GM12864 (cell line): ENCODE measurements at places on chromosomes 6 and 20.
A peak's percentile ranks its signal among the peaks of the same experiment; 100 is the strongest.

- DNase-seq, result no peak
Measured at GRCh38 chr20:56437196-56437960, 25.3 kb downstream of the CASS4 start.

- DNase-seq, result no peak
Measured at GRCh38 chr6:44561060-44561623, 173.6 kb downstream of the CDC5L start.

DNA sequence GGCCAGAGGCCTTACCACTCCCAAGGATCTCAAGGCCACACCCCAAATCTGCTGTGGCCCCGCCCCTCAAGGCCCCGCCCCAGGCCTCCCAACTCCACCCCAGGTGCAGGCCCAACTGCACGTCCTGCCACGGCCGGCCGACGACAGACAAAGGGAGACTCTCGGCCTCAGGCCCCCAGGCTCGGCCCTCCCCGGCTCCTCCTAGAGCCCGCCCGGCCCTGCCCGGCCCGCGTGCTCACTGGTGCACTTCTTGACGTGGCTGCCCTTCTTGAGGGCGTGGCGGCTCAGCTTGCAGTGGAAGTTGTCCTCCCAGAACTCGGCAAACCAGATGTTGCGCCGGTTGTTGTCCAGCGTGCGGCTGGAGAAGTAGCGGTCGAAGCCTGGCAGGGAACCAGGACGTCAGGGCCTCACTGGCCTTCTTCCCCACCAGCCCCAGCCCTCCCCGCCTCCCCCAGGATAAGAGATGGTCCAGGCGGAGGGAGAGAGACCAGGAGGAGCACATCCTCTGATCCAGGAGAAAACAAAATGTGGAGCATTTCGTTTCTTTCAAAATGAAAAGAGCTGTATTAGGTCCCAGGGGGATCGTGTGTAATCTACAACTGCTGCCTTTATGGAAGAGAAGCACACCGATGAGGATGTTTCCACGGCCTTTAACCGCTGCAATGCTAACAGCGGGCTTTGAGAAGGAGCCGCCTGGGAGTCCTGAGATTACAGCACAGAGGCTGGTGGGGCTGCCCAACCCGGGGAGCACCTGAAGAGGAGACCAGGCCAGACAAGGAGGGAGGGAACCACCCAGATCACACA is 89.4 kb downstream of the GRM4 start:
- DNase-seq, result no peak

DNA sequence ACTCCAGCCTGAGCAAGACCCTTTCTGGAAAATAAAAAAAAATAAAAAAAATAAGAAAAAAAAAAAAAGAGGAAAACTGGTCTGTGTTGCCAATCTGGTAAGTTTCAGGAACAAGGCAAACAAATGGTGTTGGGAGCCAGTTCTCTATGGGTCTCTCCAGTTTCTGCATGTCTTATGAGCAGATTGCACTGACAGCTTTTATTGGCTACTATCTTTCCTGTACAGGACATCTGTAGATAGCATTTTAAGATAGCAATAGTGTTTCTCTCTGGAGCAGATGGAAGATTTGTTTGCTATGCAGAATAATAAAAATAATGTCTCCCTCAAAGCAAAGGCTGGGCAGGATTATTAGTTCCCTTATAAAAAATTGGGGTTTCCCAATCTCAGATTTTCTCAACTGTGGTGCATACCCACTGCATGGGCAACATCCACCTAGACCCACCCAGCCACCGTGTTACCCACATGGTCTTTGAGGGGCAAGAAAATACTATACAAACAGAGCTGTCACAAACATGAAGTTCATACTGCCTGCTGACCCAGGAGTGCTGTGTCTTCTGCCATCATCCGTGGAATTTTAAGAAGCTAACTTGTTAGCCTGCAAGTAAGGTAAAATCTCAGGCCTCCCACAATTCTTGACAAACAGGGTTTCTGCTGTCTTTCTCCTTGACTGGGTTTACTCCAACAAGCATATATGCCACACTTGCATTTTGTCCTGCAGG is 9.5 kb downstream of the GMDS start:
- no peak for DNase-seq

- DNase-seq, result no peak
Measured at GRCh38 chr20:39894067-39894466, 795.0 kb downstream of the MAFB start.

DNA sequence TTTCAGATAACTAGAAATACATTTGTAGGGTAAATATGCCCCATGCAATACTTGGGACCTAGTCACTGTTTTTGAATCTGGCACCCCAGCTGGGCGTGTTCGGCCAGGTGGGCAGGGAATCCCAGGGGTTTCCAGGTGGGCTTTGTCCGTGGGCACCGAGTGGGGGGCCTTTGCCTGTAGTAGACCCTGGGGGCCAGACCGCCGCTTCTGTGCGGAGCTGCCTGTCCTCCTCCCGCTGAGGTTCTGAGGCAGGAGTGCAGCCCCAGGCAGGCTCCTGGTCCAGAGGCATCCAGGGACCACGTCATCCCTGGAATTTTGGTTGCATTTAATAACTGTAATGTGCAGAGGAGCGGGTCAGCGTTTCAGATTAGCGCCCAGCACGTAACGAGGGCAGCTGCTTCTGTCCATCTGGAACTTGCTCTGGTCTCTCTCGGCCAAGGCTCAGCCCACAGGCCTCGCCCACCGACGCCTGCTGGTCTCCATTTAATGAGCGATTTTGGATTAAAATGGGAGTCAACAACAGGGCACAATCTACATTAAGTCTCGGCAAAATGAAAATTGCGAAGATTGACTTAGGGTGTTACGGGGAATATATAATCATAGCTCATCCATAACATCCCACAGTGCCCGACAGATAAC is 12.8 kb downstream of the BHLHE23 start:
- no peak for DNase-seq

- DNase-seq, result no peak
Measured at GRCh38 chr20:5033566-5033965, 32.3 kb upstream of the SLC23A2 start.

GRCh38 chr6:2412731-2413130 is 167.3 kb upstream of the GMDS start:
- DNase-seq, result no peak

GRCh38 chr6:25735261-25735660 is 19.3 kb upstream of the SLC17A4 start:
- DNase-seq, result no peak

GRCh38 chr20:24954566-24954965 is 5.5 kb downstream of the CST7 start:
- DNase-seq, result no peak

DNA sequence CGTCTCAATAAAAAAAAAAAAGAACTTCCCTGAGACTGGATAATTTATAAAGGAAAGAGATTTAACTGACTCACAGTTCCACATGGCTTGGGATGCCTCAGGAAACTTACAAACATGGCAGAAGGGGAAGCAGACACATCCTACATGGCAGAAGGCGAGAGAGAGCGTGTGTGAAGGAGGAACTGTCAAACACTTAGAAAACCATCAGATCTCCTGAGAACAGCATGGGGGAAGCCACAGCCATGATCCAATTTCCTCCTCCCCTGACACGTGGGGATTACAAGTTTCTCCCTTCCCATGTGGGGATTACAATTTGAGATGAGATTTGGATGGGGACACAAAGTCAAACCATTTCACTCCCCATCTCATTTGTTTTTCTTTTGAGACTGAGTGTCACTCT is 46.6 kb upstream of the TFAP2C start:
- DNase-seq, result no peak

GRCh38 chr6:138349891-138350290 is 27.8 kb upstream of the SMIM28 start:
- DNase-seq, result no peak

DNA sequence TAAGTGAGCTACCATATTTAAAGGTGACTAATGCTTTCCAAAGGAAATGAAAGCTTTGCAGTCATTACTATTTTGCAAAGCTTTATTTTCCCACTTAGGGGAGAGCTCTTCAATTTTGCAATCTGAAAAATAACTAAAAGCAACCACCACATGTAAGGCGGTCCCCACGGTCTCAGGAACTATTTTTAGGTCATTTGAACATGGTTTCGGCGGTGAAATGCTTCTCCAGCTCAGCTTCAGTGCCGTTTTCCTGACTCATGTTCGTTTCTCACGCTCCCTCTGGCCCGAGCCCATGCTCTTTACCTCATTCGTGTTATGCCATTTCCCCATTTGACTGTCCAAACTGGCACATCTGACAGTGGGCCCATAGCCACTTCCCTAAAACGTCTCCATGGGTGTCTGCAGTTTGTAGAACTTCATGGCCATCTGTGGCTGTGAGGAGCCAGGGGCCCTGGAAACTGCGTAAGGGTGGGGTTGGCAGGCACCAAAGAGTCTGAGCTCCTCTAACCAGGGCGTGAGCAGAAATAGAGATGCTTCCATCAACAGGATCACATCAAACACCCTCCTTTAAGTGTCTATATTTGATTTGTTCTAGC is 46.5 kb downstream of the ADTRP start:
- DNase-seq, result peak; percentile 89

DNA sequence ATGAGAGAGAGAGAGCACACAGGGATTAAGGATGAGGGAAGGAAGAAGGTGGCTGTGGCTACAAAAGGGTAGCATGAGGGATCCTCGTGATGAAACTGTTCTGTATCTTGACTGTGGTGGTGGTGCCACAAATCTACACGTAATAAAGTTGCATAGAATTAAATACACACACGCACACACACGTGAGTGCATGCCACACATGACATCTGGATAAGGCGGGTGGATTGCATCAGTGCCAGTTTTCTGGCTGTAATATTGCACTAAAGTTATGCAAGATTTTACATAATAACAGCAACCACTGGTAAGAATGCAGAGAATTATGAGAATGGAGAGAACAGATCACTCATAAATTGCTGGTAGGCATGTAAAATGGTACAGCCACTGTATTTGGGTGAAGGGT is 16.9 kb upstream of the STK35 start:
- DNase-seq, result no peak
